Fibroblast of gingiva (primary cell): ENCODE measurements at places on chromosomes 12 and 14.

DNA sequence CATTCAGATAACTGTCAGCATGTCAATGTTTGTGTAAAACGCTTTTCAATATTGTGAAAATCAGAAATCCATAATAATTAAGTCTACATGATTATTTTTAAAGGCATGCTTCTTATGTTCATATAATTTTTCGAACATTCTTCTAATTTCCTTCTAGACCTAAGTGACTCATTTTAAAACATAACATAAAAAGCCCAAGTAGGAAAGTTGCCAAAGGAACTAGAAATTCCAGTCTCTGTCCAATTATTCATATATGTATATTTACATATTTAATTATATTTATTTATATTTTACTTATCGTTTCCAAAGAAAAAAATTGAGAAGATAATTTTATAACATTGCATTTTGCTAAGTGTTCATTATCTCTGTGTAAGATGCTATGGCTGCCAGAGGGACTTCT lies 110.4 kb downstream of the TMTC1 start:
- DNase-seq = peak; percentile 23

DNA sequence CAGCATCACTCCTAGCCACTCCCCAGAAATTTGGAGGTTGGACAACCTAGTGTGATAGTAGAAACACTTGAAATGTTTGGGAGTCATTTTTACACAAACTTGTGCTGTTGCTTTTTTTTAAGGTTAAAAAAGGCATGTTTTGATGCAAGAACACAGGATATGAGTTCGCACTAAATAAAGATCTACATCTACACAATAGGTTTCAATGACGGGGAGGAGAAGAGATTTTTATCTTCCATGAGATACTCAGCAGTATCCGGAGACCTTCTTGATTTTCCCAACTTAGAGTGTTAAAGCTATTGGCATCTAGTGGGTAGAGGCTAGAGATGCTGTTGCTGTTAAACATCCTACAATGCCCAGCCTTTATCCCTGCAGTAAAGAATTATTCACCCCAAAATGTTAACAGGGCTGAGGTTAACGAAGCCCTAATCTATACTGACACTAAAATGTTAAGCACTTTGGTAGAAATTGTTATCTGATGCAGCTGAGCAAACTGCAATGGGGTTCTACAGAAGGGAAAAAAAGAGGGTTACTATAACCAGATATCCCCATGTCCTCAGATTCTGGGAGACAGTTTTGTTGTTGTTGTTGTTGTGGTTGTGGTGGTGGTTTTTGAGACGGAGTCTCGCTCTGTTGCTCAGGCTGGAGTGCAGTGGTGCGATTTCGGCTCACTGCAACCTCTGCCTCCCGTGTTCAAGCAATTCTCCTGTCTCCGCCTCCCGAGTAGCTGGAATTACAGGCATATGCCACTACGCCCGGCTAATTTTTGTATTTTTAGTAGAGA lies 14.0 kb upstream of the PCNX1 start:
- DNase-seq = no peak

- DNase-seq = peak; percentile 47
Measured at GRCh38 chr14:27410981-27411380, 813.1 kb upstream of the NOVA1 start.

GRCh38 chr14:58815161-58815701 lies 177.5 kb downstream of the DACT1 start:
- peak; percentile 60 for DNase-seq

- DNase-seq = no peak
Measured at GRCh38 chr12:124218243-124218560, 76.7 kb upstream of the RFLNA start.

- DNase-seq = no peak
Measured at GRCh38 chr12:6729186-6729585, 5.3 kb downstream of the COPS7A start.

DNA sequence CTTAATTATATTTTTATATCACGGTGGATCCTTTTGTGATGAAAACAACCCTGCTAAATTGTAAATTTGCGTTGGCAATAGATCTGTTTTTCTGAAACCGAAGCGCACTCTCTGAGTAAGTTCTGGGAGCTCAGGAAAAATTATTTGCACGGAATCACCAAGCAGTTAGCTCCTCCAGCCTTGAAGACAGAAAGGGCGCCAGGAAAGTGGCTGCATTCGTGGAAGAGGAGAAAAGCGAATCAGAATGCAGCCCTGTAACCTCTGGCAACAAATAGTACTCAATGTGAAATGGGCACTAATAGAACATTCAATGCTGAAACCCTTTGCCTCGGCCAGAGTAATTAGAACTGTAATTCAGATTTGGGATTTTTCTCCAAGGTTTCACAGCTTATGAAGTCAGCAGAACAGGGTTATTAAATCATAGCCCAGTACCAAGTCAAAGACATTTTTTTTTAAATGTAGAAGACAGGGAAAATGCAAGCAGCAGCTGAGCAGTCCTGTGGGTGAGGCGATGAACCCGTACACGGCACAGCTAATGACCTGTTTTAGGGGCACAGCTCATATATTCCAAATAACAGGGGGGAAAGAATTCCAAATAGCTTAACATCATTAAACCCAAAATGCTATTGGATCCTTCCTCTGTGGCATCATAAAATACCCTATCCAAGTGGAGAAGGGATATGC lies 251.4 kb downstream of the EGLN3 start:
- DNase-seq = no peak

DNA sequence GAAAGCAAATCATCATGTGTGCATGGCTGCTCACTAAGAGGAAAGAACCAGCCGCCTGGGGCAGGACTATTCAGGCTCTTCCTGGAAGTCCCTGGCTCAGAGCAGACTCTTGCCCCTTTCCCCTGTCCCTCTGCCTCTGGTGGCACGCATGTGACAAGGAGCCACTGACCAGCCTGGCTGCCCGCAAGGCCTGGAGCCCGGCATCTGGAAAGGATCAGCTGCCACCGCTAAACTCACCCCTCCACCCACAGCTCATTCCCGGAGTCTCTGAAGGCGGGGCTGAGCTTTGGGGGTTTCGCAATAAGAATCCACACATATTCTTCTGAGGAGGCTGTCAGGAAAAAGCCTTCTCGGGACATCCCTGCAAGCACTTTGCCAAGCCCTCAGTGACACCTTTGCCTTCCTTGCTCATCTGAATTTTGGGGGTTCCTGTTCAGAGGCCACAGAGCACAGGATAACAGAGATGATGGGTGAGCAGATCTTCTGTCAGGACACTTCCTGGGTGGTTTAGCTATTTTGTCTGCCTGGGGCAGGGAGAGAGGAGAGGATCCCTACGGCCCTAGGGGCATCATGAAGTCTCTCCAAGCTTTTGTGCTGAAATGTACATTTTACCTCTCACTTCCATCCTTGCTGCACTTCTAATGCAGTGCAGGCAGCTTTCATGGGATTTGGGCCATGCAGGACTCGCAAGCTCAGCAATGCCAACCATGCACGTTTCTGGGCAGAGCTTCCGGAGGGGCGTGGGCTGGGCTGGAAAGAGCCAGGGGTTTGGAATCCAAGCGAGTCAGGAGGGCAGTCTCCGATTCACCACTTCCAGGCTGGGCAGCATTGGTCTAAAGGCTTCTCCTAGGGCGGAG lies 124.8 kb upstream of the MAP1LC3B2 start:
- DNase-seq = peak; percentile 94
